ENCODE measurements at places on chromosomes 4 and X.

DNA sequence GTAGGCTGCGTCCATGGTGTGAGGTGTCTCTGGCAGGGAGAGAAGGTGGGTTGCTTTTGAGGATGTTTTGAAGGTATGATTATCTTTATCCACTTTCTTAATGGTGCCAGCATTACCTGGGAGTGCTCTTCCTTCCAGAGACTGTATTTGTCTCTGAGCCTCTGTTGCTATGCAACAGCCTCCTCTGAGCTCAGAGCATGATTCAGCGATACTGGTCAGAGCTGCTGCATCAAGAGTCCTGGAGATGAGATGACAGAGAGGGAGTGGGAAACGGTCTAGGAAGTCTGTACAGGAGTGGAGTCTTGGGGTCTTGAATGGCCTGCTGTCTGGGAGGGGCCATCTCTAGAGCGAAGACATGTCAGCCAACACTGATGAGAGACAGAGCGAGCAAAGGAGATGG, 104.4 kb upstream of the RAB40AL start:
- no peak for DNase-seq

- no peak for DNase-seq
Measured at GRCh38 chr4:87853108-87853507, 20.3 kb downstream of the MEPE start.

- DNase-seq: no peak
Measured at GRCh38 chr4:63105839-63106238, 1303.4 kb downstream of the TECRL start.

GRCh38 chr4:2699534-2699933, 56.6 kb downstream of the TNIP2 start:
- no peak for DNase-seq

- DNase-seq: no peak
Measured at GRCh38 chr4:173461170-173461569, 62.3 kb upstream of the SCRG1 start.

DNA sequence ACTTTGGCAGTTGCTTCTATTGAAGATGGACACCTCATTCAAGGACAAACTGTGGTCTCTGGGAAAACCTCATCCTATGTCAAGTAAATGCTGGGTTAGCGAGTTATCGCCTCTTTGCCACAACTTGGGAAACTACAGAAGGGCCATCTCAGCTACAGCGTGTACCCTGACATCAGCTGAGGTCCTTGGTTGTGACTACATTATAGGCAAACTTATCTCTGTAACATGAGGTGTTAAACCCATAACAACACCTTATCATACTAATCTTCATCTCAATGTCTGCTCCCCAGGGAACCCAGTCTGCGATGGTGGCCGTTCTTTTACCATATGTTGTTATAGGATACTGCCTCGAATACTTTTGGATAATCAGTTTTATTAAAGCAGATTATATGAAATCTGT, 1862.7 kb downstream of the STIM2 start:
- no peak for DNase-seq

- no peak for DNase-seq
Measured at GRCh38 chr4:5804656-5805055, 88.2 kb downstream of the CRMP1 start.

- peak; percentile 88 for DNase-seq
Measured at GRCh38 chrX:68827848-68828624, 785 bp upstream of the EFNB1 start.

- no peak for DNase-seq
Measured at GRCh38 chr4:81256059-81256970, 41.3 kb upstream of the PRKG2 start.

- peak; percentile 88 for DNase-seq
Measured at GRCh38 chr4:107824350-107825071, at the start of gene SGMS2. SGMS2 (plus strand) TSS chr4:107824932; CDS start chr4:107895554, 70,622 bp downstream.

DNA sequence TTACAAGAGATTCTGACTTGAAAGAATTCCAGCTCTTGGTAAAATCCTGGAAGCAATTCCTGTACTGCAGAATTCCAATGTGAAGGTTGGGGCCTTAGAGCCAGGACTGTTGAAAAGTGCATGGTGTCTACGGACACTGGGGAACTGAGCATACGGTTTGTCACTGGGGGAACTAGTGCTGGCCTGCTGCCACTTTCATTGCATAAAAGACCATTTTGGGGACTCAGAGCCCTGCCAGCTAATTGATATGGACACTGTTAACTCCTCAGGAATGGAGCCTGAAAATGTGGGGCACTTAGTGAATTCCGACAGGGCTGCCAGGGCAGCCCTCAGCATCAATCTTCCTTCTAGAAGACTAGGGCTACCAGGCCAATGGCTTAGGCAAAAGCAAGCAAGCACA, 55.9 kb downstream of the AMOT start:
- no peak for DNase-seq

DNA sequence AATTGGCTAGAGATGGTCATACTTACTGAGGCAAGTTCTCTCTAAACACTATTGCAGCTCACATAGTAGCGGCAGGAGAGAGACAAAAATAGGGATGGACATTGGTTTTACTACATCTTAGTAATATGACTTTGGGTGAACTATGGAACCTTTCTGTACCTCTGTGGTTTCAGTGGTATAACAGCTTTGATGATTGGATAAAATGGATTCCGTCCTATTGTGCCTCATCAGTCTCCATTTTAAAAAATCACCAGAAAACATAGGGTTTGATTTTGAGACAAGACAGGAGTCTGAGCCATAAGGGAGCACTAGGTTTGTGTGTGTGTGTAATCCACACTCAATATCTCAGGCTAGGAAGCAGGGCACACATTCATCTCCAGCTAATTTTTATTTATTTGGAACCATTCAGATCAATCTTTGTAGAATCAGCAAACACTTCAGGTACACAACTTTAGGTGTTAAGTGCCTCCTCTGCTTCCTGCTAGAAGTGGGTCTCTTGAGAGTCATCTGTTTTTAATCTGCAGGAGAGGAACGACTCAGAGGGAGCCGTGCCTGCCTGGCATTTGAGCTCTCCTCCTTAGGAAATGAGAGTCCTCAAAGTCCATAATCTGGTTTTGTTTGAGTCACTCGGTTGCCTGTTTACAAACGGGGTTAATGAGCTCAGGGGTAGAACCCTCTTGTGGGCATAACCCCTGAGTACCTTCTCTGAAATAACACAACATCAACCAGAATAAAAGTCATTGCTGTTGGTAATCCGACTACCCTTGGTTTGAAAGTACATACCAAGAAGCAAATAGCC, 238.5 kb upstream of the BOD1L1 start:
- no peak for DNase-seq

- no peak for DNase-seq
Measured at GRCh38 chr4:182978152-182978827, 61.1 kb upstream of the DCTD start.

- no peak for DNase-seq
Measured at GRCh38 chr4:13171292-13172057, 312.7 kb downstream of the RAB28 start.

DNA sequence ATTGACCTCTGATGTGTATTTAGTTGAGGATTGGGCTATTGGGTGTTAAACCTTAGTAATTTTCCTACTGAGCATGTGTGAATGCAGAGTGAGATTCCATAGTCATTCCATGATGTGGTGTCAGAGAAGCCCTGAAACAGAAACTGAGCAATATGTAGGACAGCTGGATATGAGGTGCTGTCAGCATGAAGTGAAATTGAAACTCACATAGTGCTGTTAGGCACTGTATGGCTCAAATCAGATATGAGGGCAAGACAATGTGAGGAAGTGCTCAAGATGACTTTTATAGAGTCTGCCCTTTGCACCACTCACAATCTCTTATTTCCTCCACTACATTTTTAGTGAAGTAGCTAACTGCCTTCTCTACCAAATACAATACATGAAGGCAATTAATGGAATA, 188.3 kb downstream of the SH3BGRL start:
- DNase-seq: no peak
